ENCODE measurements at places on chromosomes 7 and 10.

DNA sequence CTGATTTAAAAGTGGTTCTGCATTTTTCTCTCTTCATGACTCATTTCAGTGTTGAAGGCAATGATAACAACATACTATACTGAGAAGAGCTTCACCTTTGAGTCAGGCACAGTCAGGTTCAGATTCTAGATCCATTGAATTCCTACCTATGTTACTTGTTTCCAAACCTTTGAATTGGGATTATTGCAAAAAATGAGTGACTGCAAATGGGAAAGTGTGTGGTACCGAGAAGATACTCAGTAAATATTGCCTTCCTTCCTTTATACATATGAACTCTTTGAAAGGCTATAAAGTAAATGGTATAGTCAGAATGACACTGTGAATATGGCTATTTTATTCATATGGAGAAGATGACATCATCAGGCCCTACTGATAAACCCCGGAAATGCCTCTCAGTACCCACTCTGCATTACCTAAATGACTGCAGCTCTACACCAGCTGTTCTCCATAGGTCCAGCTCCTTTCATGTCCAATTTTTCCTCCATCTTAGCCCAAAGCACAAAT, 66.7 kb upstream of the FGL2 start:
- no peak for DNase-seq

DNA sequence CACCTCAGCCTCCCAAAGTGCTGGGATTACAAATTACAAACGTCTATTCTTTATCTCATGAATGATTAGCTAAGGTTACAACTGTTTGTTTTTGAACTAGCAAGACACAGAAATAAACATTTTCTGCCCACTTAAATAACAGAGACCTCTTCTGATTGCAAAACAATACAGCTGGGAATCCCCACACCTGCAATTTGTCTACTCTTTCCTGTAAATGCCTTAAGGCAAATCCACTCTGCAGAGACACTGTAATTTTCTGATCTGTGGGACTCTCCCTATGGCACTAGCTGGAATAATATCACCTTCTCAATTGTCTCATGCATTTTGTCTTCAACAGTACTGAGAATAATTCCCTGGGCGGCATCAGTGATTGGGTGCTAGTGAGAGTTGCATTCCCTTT, 149.3 kb upstream of the FAM3C start:
- no peak for DNase-seq

- DNase-seq = no peak
These were observed 30.1 kb upstream of the INPP5A start for GRCh38 chr10:132507409-132507955.

GRCh38 chr10:55476129-55476528, 675.1 kb upstream of the PCDH15 start:
- DNase-seq = peak; percentile 67

DNA sequence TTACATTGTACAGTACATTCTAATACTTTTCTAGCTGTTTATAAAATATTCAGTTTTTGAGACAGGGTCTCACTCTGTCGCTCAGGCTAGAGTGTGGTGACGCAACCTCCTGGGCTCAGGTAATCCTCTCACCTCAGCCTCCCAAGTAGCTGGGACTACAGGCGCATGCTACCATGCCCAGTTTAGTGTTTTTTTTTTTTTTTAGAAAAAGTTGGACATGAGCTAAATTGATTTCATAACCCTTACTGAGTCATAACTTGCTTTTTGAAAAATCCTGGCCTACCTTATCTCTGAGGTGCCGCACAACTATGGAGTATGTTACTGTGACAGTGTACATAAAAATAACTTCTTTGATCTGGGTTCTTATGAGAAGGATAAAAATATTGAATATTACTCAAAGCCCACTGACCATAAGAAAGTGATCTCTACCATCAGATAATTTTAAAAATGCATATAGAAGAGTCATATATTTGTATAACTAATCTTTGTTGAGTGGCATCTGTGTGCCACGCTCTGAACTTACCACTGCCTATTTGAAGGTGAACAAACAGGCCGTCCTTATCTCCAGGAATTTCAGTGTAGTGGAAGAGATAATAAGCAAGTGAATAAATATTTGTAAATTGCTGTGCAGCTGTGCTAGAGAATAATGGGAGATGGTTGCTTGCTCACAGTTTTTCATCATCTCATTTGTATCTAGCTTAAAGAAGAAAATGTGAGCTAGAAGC, 73.2 kb downstream of the PPP1R9A start:
- DNase-seq = no peak

DNA sequence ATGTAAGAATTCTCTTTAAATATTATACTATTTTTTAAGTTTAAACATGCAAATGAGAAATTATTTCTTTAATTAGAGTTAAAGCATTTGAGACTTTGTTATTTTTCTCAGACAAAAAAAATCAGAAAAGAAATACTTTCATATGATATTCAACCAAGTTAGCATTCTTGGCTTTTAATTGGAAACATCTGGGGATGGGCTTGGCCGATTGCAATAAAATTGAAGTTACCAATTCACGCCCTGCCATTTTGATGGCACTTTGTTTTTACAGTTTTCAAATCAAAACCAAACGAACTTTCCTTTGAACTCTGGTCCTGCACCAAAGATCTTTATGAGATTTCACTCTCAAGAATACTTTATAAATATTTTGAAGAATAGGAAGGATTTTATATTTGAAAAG, 127.7 kb downstream of the ATE1 start:
- DNase-seq = peak; percentile 55

DNA sequence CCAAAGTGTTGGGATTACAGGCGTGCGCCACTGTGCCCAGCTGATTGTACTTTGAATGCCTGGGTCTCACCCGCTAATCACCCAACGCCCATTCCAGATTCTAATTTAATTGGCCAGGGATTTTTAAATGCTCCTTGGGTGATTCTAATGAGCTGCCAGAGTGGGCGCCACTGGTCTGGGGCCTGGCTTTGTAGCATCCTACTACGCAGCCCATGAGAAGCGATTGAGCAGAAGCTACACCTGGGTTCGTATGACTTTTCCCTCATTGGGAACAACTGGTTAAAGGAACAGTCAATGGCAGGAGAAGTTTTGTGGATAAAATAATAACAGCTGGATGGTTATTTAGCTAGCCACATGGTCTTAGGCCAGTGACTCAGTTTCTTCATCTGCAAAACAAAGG, 108.0 kb downstream of the SPAG6 start:
- DNase-seq = no peak

DNA sequence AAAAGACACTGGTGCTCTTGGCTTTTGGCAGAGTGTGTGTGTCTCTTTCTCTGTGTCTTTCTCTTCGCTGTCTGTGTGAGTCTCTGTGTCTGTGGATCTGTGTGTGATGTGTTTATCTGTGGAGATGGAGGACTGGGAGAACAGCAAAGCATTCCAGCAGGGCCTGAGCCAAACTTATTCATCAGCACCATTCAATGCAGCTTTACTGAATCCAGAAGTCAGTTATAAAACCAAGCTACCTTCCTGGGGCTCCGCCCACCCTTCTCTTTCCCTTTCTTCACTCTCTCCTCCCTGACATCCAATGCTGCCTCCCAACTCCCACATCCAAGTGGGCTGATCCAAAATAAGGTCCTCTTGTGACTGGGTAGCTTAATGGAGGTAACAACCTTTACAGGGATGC, 3.9 kb downstream of the SGMS1 start:
- DNase-seq = no peak

DNA sequence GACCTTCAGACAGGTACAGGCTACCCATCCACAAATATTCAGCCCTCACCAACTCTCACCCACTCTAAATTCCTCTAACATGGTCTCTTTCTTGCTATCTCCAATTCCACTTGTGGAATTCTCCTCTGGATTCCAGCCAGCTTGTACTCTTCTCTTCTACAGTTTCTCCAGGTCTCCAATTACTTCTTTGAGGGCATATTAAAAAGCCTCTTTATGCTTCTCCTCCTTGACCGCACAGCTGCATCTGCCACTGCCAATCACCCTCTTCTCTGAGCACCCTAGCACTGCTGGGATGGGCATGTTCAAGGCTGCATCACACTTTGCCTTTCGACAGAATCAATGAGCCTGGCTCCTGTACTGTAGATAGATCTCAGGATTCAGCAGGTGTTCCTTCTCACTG, 101.5 kb upstream of the ANKRD1 start:
- no peak for DNase-seq

DNA sequence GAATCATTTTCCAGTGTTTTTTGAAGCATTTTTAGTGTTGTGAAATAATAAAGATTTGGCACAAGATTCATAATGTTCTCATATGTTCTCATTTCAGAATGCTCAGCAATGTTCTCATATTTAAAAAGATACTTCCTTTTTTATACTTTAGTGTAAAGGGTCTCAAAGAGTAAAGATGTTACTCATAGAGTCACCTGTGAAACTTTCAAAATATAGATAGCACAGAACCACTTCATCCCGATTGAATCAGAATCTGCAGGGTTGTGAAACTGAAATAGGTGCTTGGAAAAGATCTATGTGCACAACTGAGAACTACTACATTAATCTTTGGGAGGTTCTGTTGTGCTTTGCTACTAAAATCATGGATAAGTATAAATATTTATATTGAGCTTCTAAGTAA, 144.7 kb downstream of the MDFIC start:
- no peak for DNase-seq

DNA sequence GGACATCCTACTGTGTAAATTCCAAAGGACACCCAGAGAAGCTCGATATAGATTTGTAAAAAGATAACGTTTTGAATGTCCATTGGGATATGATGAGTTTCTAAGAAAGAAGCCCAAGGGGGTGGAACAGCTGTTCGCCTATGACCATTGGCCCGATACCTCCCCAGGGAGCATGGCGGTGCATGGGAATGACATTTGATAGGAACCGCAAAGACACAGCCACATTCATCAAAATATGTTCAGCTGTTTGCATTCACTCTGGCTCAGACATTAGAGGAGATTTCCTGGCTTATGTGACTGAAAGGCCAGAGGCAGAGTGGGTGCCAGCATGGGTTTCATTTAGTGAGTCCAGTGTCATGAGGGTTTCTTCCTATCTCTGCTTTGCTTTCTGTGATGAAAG, 56.0 kb upstream of the BAIAP2L1 start:
- DNase-seq = no peak

GRCh38 chr10:69383558-69383957, 33.2 kb downstream of the TACR2 start:
- DNase-seq = peak; percentile 52

- DNase-seq = no peak
These were observed 864 bp downstream of the CDCA7L start for GRCh38 chr7:21944616-21945453.

DNA sequence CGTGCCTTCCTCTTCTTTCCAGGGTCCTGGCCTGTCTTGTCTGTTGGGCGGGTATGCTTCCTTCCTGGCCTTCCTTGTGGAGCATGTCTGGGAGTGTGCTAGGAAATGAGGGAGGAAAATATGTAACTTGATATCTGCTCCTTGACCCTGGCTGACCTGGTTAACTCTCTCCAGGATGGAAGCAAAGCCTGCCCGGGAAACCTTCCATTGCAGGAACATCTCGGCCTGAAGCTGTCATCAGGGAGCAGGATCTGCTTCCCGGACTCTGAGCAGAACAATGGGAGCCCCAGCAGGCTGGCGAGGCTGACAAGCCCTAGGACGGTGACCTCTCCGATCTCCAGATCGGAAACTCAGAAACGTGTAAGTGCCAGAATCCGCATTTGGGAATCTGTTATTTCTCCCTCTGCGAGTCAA, 340.3 kb downstream of the FRMD4A start:
- DNase-seq = peak; percentile 36

DNA sequence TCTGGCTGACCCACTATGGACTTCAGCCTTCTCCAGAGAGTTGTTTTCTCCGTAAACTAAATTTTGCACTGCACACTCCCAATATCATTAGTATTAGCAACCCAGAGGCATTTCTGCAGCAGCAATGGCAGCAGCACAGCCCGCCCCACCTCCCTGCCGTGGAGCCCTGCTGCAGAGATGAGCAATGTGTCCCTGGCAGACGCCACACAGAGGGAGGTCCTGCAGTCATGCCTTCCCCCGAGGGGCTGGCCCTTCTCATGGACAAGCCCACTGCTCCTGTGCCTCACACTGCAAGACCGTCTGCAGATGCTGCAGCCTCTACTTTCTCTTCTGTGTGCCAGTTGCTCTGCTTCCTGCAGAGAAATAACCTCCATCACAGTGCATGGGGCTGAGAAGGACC, 393.4 kb upstream of the MKI67 start:
- DNase-seq = no peak

DNA sequence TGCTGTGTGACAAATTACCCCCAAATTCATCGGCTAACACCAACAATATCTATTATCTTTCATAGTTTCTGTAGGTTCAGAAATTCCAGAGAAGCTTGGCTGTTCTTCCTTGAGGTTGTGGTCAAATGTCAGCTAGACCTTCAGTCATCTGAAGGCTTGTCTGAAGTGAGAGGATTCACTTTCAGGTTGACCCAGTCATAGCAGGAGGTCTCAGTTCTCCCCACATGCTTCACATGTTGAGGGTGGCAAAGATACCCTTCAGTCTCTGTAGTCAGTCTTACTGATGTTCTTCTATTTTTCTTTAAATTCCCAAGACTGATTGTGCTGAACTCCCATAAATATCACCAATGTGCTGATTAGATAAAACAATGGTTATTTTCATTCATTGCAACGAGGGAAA, 1692.0 kb downstream of the REEP3 start:
- DNase-seq = no peak

DNA sequence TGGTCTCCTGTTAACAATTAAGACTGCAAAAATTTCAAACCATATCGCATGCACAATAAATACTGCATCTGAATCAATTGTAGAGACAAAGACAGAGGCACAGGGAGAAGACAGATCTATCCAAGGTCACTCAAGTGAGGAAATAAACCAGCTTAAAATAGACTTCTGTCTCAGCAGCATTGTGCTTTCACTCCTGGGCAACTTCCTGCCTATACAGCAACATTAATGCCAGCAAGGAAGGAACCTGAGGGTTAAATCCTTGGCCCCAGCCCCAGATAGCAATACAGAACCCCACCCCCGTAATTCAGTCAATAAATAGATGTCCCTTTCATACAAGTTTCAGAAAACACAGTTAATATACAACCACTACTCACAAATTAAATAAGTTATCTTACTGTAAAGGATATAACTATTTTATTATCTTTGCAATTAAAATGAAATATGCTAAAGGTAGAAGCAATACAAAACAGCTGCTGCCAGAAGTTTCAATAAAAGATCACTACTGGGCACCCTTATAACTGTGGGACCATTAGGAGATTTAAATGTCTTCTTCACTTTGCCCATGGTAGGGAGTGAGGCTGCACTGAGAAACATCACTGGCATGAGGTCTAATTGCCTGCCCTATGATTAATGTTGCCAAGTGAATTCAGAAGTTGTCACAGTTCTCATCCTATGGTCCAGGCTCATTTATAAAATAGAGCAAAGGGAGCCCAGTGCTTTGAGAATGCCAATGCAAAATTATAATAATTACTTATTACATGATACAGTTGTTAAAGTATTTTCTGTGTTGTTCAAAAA, 49.4 kb downstream of the CAV1 start:
- DNase-seq = peak; percentile 37
